ENCODE measurements at places on chromosomes 1 and 21.

DNA sequence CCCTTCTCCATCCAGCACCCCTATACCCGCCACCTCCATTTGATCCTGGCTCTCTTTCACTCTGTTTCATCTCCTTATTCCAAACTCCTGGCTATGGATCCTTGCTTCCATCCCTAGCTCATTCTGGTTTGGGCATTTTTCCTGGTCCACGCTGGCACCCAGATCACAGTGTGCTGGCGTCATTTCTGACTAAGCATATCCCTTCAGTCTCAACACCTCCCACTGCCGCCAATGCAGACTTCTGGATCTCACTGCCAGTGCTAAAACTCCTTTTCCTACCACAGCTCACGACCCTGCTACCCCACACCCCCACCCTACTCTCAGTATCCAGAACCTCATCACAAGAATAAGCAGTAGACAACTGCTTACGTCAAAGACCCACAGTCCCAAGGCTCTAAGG is 16.3 kb downstream of the SEC16B start:
- DNase-seq = no peak

GRCh38 chr21:29849735-29850176 is 90.0 kb downstream of the GRIK1 start:
- peak; percentile 57 for DNase-seq

- DNase-seq = no peak
Measured at GRCh38 chr1:83632906-83633305, 366.0 kb downstream of the TTLL7 start.

- no peak for DNase-seq
Measured at GRCh38 chr1:244006961-244007360, 44.1 kb upstream of the ZBTB18 start.

DNA sequence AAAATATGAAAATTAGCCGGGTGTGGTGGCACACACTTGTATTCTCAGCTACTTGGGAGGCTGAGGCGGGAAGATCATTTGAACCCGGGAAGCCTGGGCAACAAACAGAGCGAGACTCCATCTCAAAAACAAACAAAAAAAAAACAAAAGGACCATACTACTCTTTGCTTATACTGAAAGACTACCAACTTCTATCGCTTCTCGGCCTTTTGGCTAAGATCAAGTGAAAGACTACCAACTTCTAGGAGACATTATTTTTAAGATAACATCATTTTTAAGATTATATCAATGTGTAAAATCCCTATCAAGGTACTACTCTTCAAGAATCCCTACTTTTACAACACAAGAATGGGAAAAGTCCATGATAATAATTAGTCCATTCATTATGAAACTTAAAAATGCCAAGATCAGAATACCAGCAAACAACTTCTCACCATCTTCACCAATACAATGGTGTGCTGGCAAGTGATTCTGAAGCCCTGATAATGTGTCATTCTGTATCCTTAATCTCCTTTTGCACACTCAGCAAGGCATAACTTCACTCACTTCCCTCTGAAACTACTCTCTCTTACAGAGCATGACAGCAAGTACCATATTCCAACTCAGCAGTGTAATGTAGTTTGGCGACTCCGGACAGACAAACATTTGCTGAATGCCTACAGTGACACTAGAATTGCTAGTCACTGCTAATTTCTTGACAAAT is 1.7 kb downstream of the PTP4A2 start:
- no peak for DNase-seq

DNA sequence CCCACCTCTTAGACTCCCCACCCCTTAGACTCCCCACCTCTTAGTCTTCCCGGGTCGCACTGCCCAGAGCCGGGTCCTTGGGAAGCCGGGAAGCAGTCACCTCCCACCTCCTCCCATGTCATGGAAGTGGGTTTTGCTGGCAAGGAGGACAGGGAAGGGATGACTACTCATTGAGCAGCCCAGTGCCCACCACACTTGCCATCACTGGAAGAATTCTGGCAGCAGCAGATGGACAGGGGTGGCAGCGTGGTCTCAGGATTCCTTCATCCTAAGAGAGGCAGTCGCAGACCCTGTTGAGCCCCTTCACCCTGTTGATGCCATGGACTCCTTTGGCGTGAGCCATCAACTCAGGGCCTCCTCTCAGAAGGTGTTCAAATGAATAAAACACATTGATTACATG is 140.8 kb downstream of the PGBD5 start:
- DNase-seq = no peak

GRCh38 chr1:33121728-33122127 is 40.8 kb downstream of the AZIN2 start:
- no peak for DNase-seq
